ENCODE measurements at places on chromosomes 3 and 15.

- no peak for DNase-seq
Measured at GRCh38 chr3:95154766-95155165, 1091.9 kb downstream of the NSUN3 start.

DNA sequence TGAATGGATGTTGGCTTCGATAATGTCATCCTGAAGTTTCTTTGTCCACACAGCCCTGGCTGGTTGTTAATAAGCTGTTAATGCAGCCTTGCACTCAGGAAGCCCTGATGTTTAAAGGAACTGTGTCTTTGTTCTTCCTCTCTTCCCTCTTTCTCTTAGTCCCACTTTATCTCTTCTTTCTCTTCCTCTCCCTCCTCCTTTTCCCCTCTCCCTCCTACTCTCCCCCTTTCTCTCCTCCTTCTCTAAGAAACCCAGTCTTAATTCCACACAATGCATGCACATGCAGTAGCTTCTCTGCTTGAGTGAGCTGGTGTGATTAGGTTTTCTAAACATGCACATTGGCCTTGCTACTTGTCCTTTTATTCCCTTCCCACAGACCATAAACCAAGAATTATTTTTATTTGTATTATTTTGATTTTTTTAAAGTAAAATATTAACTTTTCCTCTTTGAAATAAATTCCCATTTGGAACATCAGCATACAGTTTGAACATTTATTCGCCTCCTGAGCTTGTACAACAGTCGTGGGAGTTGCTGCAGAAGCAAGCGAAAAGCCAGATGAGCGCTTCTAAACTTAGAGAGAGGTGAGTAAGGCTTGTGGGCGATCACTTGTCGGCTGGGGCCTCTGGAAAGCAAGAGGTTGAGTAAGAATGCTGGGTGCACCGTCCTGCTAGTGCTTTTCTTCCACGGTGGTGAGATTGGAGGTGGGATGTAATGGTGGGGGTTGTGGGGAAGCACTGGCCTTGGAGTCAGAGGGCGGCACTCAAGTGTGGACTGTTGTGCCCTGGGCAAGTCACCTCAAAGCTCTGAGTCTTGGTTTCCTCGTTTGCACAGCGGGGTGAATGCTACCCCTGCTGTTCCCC, 7.2 kb downstream of the GHRL start:
- DNase-seq = no peak

DNA sequence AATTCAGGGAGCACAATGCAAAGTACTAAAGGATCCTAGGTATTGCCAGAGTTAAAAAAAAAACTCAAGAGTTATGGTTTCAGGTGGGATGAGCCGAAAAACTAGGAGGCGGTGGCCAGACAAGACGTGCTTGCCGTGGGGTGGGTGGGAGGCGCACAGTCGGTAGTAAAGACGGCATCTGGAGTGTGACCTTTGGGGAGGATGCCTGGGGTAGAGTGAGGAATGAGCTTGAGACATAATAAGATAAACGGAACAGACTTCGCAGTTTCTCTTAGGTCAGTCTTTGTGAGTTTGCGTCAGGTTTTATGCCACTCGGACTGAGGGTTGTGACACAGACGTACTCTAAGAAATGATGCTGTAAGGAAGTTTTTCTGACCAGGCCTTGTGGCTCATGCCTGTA, 139.6 kb downstream of the LRRK1 start:
- DNase-seq = no peak

- DNase-seq = no peak
Measured at GRCh38 chr3:187274315-187274976, 17.1 kb downstream of the MASP1 start.

DNA sequence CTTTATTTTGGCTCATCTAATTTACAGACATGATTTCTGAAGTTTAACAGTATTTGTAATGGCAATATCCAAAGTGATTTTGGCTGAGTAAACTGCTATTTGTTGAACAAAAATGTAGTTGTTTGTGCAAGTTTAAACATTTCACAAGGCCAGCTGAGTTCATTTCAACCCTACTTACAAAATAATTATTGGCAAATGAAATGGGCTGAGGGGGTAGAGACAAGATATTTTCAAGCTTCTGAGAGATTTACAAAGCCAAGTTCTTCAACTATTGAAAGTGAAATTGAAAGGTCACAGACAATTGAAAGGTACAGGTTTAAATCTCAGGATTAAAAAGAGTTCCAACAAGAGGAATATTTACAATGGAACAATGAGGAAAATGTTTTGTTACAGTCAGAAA, 77.1 kb downstream of the DUT start:
- no peak for DNase-seq
